ENCODE measurements at places on chromosomes 4 and X.

DNA sequence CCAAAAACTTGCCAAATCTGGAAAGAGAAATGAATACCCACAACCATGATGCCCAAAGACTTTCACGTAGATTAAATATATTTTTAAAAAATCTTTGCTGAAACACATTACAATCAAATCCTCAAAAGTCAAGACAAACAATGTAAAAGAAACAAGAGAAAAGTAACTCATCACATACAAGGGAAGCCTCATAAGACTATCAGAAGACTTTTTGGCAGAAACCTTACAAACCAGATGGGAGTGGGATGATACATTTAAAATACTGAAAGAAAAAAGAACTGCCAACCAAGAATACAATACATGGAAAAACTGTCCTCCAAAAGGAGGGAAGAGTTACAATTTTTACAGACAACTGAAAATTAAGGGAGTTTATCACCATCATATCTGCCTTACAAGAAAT is 319.0 kb upstream of the INTU start:
- DNase-seq: no peak

DNA sequence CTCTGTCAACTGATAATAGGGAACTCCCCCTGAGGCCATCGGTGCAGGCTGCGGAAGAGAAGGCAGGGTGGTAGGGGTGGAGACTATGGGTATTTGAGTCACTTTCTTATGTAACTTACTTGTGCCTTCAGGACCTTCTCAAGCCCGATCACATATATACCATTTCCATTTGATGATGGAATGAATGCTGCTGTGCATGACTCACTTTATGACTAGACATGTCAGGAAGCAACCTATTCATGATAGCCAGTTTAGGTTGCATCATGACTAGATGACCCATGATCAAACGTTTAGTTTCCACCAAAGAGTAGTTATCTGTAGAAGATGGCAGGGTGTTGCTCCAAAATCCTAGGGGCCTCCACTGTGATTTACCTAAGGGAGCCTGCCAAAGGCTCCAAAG is 435.5 kb downstream of the DTHD1 start:
- no peak for DNase-seq

- DNase-seq: no peak
These were observed 23.9 kb downstream of the PDE6B start for GRCh38 chr4:649293-649625.

GRCh38 chrX:138925330-138925729 is 213.8 kb upstream of the FGF13 start:
- no peak for DNase-seq

- no peak for DNase-seq
These were observed 30.8 kb downstream of the RTL5 start for GRCh38 chrX:72100824-72101351.

GRCh38 chrX:10165580-10166247 is 8.9 kb downstream of the CLCN4 start:
- no peak for DNase-seq

DNA sequence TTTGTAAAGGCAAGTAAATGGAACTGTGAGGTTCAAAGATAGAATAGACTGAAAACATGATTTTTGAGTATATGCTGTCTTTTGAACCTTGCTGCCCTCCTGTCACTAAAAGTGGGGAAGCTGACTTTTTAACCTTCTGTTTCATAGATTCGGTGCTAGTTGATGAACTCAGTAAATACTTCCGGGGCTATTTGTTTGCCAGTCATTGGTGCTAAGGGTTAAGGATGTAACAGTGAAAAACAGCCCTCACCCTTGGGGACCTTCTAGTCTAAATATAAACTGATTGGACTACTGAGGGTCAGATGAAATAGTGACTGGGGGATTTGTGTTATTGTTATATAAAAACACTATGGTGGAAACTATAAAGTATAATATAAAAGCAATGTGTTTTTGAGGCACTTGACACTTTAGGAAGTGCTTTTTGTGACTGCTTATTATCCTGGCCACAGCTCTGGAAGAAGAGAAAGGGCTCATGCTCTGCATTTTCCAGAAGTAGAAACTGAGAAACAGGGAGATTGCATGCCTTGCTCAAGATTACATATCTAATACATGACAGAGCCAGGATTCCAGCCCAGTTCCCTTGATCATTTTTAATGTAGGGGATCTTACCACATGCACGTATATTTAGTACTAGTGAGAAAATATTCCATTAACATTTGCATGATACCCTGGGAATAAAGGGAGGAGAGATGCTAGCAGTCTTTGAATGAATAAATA is 3.9 kb downstream of the BST1 start:
- no peak for DNase-seq

DNA sequence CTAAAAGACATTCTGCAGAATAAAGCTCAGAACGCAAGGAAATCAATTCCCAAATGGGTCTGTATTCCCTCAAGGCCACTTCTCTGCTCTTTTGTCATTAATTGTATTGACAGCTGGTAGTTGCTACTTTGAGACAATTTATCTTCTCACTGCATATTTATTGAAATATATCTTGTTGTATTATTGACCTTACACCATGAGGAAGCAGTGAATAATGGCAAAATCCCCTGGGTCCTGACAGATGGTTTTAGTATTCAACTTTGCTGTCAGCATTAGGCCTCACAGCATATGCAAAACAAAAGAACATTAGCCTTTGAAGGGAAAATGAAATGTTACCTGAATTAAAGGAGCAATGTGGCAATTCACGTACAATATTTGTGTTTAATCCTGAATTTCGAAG is 406.1 kb upstream of the TRAM1L1 start:
- DNase-seq: no peak

DNA sequence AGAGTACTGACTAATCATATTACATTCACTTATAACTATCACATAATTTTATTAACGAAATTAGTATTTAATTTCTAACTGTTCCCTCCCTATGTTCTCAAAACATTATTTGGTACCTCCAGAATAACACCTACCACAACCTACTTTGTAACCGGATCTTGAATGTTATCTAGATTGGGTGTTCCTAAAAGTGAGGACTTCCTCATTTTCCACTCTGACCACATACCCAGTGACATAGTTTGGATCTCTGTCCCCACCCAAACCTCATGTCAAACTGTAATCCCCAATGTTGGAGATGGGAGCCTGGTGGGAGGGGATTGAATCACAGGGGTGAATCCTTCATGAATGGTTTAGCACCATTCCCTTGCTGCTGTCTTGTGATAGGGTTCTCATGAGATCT is 21.8 kb downstream of the NR3C2 start:
- DNase-seq: no peak
